GM10248 (cell line): ENCODE measurements at places on chromosomes 6 and 20.

GRCh38 chr6:86192123-86192522 lies 549.4 kb upstream of the SYNCRIP start:
- no peak for DNase-seq

DNA sequence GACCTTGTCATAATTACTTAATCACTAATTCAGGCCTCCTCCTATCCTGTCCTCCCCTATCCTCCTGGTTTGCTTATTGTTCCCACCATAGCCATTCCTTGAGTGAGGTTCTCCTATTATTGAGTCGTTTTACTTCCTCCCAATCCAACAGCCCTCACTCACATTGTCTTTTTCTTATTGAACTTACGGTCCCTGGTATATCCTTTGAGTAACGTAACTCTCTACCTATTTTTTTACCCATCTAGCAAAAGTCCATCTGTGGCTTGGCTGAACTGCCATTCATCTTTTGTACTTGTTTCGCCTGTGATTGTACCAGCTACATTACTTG lies 43.1 kb downstream of the DEK start:
- no peak for DNase-seq

- DNase-seq, result no peak
Observed at GRCh38 chr20:35954907-35955251, 577 bp upstream of the SCAND1 start.

DNA sequence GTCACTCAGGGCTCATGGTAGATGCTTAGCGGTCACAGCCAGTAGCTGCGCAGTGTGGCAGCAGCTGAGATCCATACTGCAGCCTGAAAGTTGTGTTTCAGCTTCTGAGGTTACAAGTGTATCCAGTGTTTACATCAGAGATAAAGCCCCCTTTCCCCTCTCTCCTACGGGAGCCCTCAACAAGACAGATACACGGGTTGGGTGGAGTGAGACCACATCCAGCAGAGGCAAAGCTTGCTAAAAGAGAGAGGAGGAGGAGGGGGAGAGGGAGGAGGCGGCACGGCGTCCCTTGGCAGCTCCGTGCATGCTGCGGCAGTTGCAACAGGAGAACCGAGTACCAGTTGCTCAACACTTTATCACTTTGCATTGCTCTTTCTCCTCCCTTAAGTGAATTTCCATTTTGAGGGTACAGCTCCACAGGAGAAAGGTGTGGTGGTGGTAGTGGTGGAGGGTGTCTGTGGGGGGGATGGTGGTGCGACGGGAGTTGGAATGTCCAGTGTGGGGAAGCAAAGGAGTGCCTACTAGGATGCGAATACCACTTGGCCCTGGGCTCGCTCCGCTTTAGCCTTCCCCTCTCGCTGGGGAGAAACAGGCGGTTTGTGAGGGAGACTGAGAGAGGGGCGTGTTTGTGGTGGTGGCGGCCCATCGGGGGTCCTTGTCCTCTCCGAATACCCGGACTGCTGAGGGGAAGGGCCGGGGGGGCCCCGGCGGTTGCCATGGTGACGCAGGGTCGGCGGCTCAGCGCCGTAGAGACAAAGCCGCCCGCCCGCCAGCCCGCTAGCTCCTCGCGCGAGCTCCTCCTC lies 405 bp upstream of the RNF182 start:
- peak; percentile 15 for DNase-seq

GRCh38 chr20:444117-444516 lies 18.2 kb downstream of the TBC1D20 start:
- no peak for DNase-seq

DNA sequence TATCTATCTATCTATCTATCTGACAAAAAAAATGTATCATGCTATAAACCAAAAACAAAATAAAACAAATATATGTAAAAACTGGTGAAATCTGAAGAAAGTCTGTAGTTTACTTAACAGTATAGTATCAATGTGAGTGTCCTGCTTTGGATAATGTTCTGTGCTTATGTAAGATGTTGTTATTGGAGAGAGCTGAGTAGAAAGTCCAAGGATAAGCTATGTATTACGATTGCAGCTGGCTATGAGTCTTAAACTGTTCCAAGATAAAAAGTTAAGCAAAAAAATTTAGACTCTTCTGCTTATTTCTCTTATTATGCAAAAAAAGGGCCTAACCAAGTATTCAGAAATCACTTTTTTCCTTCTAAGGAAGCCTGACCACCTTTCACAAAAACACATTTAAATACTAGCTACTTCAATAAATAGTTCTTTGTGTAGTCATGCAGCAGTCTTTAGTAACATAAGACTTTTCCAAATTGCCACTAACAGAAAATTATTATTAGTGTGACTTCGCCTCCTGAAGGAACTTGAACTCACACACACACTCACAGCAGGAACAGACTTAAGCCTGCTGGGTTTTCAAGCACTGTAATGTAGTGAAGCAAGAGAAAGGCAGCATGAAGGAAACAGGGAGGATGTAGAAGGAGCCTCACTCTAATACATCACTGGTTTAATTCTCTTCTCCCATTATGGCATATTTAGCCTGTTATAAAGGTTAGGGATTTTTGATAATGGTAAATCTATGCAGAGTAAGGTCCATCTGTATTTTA lies 265.8 kb upstream of the GJE1 start:
- DNase-seq, result no peak

DNA sequence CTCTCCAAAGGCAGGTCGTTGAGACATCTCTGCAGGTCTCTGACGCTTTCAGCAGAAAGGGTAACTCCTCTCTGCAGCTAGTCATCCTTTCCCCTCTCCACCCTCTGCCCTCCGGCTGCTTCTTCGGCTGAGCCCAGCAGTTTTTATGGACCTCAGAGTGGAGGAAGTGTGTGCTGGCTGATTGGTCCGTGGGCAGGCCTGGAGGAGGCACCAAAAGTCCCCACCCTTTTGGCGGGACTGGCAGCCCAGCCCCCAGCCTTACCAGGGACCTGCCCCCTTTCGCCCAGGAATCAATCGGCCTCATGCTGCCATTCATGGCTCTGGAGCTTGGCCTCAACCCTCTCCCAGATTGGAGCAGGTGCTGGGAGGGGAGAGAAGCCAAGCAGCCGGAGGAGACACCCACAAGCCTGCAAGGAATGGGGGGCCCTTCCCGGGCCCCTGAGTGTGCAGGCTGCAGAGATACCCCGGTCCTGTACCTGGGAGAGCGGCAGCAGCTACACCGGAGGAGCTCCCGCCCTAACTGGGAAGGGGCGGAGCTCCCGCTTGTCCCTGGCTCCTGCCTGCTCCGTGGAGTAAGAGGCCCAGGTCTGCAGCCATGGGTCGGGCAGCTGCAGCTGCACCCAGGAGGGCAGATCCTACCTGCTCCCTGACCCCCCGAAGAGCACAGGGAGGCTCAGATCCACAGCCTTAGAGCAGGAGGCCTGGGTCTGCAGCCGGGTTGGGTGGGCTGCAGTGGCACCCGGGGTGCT lies 170.3 kb upstream of the SOX4 start:
- DNase-seq, result no peak

DNA sequence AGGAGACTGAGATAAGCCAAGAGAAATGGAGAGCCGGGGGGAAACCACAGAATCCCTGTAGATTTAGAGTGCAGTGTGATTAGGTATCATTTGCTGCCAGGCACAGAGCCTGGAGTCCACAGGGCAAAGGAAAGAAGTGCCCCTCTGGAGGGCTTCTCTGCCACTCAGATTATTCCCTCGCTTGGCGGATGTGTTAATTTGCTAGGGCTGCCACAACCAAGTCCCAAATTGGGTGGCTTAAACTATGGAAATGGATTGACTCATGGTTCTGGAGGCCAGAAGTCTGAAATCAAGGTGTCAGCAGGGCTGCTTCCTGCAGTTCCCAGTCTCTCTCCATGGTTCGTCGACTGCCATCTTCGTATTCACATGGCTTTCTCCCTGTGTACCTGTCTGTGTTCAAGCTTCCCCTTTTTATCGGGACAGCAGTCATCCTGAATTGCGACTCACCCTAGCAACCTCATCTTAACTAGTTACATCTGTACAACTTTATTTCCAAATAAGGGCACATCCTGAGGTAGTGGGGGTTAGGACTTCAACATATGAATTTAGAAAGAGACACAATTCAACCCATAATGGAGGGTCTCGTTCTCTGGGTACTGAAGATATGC lies 122.2 kb downstream of the ANKRD60 start:
- DNase-seq, result no peak

GRCh38 chr6:32462609-32463008 lies 22.9 kb downstream of the HLA-DRA start:
- DNase-seq, result no peak

DNA sequence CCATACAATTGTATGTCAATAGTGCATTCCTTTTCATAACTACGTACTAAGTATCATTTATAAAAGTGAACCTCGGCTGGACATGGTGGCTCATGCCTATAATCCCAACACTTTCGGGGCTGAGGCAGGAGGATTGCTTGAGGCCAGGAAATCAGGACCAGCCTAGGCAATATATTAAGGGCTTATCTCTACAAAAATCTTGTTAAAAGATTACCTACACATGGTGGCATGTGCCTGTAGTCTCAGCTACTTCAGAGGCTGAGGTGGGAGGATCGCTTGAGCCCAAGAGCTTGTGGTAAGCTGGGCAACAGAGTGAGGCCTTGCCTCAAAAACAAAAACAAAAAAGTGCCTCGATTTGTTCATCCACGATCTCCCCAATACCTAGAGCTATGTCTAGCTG lies 449.7 kb upstream of the SULF2 start:
- DNase-seq, result no peak

DNA sequence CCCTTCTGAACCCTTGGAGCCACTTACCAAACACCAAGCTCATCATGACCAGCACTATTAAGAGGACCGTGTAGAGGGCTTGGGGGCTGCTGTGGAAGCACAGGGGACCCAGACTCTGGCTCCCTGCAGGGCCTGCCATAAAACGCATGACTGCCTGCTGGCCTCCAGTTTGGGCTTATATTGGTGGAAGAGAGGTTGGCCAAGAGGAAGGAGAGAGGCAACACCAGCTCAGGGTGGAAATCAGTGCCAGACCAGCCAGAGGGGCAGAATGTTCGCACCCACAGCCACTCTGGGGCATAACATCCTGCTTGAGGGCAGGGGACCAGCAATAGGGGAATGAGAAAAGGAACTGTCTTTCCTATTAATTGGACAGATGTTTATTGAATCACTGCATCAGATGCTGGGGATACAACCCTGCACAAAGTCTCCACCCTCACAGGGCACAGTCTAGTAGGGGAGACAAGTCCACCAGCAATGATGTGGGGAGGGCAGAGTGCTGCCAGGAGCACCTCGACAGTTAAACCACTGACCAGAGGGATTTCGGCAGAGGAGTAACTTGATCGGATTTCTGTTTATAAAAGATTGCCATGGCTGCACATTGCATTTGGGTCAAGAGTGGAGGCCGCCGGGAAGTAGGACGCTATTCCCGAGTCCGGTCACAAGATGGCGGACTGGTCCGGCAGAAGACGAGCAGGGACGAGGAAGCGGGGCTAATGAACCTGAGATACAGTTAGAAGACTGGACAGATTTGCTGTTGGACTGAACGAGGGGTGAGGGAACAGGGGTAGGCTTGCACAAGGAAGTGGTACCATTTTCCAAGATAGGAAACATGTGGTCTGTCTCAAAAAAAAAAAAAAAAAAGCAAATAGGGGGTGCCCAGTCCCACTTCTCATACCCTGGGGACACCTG lies at the start of gene LY6G5C:
TSS of gene LY6G5C (minus strand) at position 842 of the 909 bp plus-strand sequence. CDS start at position 148, 694 bp downstream.
- DNase-seq, result peak; percentile 83
